Frontal cortex (tissue), 4 donors: ENCODE measurements at places on chromosomes 6 and 20. TPM values are rescaled to one million over a fixed set of nuclear protein-coding genes. Genes with fewer than 3 reads are reported as not detected.

Gene LRRC73
- total RNA-seq = 2.9 TPM

Gene WFDC5
- not detected for total RNA-seq

Gene SNAP25
- 140 TPM for total RNA-seq

Gene MYB
- total RNA-seq = 2.9 TPM

Gene C6orf52
- 0.82 TPM for total RNA-seq

Gene TNXB
- total RNA-seq = 4.5 TPM

Gene GRM1
- 14.3 TPM for total RNA-seq

Gene MCHR2
- 12.6 TPM for total RNA-seq

Gene EXOC2
- total RNA-seq = 61.6 TPM

DNA sequence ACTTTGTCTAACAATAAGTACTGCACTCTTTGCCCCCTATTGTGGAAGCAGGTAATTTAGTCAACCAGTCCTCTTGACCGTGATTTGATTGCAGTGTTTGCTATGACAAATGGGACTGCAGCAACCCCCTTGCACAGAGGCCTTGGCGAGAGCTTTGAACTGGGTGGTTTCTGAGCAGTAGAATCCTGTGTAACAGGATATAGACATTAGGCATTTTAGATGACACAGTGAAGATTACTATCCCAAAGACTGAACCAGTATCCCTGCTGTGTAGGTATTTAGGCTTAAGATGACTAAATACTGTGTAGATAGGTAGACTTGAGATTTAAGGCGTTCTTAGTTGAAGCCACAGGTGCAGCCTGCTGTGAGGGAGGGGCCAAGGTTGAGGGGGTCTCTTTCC lies 9.9 kb downstream of the DNMT3B start:
- DNase-seq = no peak

GRCh38 chr6:84428300-84428907 lies 201.0 kb upstream of the CEP162 start:
- DNase-seq = no peak

- no peak for DNase-seq
Observed at GRCh38 chr6:52136055-52136454, 48.6 kb upstream of the PKHD1 start.

DNA sequence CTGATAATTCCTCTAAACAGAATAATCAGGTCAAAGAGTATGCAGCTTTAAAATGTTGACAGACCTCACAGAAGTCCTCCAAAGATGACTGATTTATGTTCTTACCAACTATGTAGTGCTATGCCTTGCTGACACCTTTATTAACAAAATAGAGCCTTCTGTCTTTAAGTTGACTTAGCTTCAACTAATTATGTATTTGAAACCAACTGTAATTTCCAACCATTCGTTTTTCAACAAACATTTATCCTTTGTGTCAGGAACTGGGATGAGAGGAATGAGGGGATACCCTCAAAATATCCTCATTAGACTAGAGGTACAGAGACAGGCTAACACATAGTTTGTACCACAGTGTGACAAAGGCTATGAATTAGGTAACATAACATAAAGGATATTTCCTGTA lies 186.2 kb upstream of the ZNF217 start:
- DNase-seq = no peak

GRCh38 chr20:37299718-37300528 lies 10.5 kb downstream of the MANBAL start:
- DNase-seq = no peak

DNA sequence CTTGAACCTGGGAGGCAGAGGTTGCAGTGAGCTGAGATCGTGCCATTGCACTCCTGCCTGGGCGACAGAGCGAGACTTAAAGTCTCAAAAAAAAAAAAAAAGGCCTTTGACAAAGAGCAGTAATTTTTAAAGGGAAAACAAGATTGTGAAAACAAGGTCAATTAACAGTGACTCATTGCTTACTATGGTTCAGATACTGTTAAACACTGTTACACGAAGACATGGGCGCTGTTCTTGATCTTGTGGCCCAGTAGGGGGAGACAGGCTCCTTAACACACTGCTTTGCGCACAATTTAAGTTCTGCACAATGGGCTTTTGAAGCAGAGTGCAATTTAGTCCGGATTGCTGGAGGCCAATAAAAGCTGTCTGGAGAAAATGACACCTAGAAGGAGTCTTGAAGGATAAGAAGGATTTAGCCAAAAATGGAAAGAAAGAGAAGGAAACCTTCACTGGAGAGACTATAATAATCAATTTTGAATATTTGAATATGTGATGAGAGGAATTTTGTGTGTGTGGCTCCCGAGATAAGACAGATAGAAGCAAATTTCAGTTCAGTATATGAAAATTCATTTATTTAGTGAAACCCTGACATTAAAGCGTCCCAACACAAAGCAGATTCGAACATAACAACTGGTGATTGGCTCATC lies 6.0 kb upstream of the LATS1 start:
- no peak for DNase-seq

- no peak for DNase-seq
Observed at GRCh38 chr6:141439513-141439912, 693.2 kb upstream of the GJE1 start.

DNA sequence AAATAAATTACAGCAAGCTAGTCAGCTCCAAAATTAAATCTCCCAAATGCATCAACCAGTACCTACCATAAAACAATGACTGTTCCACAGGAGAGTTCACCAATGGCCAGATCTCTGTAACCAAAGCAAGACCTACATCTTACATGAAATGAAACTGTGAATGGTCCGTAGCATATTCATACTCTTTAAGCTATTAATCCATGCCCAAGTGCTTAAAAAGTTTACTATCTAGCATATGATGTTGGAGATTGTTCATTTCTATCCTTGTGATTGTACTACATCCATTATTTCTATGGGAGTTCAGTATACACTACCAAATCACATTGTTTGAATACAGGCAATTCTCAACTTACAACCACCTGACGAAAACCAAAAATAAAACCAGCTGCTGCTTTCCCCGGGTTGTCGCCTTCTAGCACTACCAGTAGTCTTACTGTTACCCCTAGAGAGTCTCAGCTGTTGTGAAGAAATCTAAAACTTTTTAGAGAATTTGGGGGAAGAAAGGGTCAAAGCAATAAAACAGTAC lies 38.0 kb downstream of the HIVEP2 start:
- no peak for DNase-seq

DNA sequence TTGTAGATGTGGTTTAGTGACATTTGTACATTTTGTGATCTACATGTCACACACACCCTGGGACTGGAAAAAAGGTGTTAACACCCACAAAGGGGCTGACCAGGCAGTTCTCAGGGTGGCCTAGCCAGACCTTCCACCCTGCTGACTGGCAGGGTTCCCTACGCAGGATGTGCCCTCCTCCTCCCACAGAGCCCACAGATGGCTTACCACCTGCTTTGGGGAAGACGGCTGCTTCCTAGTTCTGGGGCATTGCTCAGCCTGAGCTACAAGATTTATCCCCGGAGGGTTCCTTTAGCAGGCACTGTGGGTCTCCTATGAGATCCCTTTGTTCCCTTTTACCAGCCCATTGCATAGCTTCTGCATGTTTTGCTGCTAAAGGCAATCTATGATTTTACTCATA lies 35.1 kb downstream of the SNAP25 start:
- DNase-seq = no peak

DNA sequence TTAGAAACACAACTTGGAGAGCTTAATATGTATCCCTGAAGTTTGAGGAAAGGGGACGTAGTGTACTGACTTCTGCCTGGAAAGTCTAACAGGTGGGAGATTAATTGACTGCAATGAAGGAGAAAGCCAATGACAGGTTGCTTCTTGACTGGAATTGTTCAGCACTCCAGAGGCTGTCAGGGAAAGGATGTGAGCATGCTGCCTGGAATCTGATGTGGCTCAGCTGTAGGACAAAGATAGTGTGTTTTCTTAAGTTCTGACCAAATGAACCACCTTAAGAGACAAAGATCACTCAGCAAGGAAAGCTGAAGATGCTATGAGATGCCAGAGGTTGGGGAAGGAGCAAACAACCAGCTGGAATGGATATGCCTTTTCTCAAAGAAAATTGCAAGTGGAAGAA lies 185.8 kb downstream of the PHF3 start:
- DNase-seq = no peak

DNA sequence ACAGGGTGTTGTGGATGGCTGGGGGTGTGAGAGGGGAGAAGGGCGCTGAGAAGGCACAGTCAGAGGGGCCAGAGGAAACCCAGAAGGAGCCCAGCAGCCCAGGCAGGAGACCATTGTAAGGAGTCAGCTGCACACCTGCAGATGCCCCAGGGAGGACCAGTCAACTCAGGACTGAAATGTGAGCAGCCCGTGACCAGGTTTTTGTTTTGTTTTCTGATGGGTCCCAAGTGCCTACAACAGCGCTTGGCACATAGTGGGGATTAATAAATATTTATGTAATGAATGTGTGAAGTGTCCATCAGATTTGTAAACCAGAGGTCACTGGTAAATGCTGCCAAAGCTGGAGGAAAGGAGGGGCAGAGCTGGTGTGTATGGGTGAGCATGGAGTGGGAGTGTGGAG lies 30.2 kb downstream of the TRAM2 start:
- DNase-seq = no peak

DNA sequence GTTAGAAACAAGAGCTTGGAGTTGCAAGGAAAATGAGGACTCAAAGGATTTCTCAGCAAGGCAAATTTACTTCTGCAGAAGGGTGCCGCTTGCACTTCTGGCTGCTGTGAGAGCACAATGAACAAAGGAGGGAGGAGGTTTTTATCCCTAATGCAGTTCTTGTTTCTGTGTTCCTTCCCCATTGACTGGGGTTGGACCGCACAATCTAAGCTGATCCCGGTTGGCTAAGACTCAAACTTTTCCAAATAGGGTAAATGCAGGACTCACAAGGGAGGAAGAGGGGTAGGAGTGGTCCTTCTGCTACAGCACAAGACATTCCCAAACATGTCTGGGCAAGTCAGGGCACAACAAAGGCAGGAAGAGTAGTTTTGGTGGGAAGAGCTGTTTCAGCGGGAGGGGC lies 249.6 kb upstream of the MOCS1 start:
- DNase-seq = no peak

DNA sequence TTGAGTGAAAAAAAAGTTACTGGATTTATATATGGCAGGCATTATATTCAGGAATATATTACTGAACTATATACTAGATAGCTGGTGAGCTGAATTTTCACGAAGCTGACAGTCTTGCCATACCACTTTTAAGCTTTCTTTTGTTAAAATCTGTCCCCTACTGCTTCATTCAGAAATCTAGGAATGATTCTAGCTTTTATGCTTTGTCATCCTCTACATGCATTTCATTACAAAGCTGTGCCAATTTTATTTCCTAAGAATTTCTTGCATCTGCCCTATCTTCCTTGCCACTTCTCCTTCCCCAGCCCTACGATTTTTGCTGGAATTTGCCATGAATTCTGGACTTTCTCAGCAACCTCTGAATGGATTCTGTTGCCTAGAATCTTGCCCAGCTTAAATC lies 158.5 kb upstream of the ADGRB3 start:
- peak; percentile 2 for DNase-seq

DNA sequence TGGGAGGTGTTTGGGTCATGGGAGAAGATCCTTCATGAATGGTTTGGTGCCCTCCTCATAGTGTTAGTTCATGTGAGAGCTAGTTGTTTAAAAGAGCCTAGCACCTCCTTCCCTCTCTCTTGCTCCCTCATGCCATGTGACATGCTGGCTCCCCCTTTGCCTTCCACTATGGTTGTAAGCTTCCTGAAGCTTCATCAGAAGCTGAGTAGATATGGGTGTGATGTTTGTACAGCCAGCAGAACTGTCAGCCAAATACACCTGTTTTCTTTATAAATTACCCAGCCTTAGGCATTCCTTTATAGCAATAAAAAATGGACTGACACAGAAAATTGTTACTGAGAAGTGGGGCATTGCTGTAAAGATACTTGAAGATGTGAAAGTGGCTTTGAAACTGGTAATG lies 731.1 kb upstream of the FLRT3 start:
- DNase-seq = no peak

DNA sequence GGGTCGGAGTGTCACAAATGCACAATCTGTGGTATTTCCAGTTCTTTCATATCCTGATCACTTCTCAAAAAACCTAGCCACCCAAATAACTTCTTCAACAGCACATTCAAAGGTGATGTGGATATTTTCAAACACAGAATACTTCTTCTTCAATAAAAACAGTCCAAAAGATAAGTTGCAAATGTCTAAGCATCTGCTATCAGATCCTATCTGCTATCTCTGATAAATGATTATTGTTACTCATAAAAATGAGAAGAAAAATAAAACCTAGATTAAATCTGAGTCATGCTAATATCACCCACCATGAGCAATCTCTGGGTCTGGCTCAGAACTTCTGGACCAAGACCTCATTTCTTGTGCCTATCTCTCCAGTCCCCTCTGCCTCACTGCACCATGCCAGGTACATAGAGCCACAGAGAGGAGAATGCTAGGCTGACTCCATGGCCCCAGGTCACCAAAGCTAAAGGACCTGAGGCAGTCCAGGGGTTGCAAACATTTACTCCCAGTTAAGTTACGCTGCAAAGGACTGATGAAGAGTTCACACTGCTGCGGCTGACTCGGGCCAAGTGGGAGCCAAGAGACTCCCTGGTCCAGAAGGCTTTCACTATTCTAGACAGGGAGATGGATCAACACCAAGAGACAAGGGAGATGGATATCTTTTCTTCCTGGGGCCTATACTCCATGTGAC lies 101.4 kb downstream of the KIF13A start:
- no peak for DNase-seq

GRCh38 chr6:128138694-128139093 lies 237.8 kb upstream of the THEMIS start:
- DNase-seq = no peak

DNA sequence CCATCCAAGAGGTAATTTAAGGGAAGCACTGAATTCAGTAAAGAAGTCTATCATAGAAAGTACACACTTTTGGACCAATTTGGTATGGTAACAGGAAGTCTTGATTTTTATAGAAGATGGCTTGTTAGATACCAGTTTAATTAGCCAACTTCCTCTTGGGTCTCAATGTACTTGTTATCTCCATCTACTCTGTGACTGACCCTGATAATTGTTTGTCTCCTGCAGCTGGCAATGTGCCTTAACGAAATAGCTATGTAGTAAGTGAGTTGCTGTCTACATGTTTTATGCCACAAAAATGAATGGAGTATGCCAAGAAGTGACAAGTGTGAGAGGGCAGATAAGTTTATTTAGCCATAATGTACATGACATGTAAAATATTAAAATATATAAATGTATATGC lies 410.5 kb upstream of the MAN1A1 start:
- DNase-seq = no peak
